ENCODE measurements at places on chromosomes 3 and 15. TPM values are rescaled to one million over a fixed set of nuclear protein-coding genes. Genes with fewer than 3 reads are reported as not detected.

FAH gene
- 26.1 TPM for total RNA-seq

DNA sequence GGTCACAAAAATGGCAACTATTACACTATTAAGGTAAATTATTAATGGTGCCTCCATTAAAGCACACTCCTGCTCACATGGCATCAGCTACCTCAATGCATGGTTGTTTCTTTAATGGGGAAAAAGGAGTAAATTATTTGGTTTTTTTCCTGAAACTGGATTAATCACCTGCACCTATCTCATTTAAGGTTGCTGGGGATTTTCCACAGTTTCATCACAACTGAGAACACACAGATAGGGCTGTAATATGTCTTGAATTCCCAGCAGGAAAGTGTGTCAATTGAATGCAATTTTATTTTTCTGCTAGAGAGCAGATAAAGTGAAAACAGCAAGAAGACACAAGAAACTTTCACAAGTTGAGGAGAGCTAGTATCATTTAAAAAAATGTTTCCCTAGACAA is 36.4 kb downstream of the RFTN1 start:
- DNase-seq, result no peak

CGNL1 gene
- 1.8 TPM for total RNA-seq

GRCh38 chr3:149454746-149455145 is 19.8 kb upstream of the TM4SF4 start:
- DNase-seq, result no peak

DNA sequence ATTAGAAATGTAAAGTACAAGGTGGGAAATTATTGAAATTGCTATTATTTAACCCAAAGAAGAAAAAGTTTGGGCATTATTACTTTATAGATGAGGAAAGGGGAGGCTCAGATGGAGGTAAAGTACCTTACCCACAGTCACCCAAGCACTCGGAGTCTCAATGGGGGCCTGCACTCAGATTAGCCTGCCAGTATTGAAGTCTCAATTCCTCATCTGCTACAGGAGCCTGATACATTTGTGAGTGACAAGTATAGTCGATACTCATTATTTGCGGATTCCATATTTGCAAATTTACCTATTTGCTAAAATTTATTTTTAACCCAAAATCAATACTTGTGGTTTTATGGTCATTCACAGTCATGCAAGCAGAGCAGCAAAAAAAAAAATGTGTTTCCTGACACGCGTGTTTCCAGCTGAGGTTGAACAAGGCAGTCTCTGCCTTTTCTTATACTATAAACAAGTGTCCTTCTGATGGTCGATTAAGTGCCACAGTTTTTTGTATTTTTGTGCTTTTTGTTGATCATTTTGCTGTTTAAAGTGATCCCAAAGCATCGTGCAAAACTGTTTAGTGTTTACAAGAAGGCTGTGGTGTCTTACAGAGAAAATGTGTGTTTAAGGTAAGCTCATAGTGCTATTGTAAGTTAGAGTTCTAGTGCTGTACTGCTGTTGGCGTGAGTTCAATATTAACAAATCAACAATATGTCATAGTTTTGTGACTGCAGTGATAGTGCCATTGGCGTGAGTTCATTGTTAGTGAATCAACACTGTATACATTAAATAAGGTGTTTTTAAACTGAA is 48.0 kb downstream of the ARHGEF26 start:
- DNase-seq, result no peak

DNA sequence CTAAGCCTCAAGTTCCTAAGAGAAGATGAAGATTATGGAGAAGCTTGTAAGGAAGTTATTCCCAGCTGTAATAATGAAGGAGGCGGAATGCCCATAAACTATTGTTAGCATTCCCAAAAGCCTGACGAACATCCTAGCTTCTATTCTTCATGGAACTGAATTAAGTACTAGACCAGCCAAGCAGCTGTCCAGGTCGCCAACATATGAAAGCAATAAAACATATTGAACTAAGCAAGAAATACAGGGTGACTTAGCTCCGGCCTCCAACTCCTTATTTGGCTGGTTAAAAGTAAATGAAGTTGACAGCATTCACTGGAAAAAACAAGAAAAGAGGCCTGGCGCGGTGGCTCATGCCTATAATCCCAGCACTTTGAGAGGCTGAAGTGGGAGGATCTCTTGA is 174.0 kb upstream of the TPM1 start:
- no peak for DNase-seq

SEMA3F gene
- 1.7 TPM for total RNA-seq

DNA sequence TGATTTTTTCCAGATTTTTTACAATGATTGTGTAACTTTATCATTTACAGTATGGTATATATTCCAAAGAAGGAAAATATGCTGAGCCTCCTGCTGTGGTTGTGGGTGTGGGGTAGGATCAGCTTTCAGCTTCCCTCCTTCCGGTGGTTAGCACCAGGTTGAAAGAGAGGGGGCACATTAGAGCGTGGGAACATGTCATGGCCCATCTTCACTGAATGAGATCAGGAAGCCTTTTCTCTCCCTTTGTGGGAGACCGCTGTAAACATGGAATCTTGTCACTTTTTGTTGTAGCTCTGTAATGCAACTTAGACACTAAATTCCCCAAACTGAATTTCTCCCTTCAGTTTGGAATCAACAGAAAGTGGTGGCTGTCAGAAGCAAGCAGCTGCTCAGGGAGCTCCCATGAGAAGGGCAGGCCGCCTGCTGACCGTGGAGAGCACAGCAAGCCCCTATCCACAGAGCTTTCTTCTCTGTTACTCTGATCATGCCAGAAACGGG is 86.7 kb upstream of the LIMD1 start:
- DNase-seq, result no peak

- DNase-seq, result no peak
Observed at GRCh38 chr15:71547011-71547410, 263.3 kb upstream of the NR2E3 start.
